Suppressor macrophage treated with lipopolysaccharide for 4 hours (primary cell): ENCODE measurements at places on chromosomes 2 and 18.
A peak's percentile ranks its signal among the peaks of the same experiment; 100 is the strongest.

- peak; percentile 90 for DNase-seq
Observed at GRCh38 chr2:85853499-85854165, 35.2 kb downstream of the ST3GAL5 start.

- DNase-seq = peak; percentile 98
Observed at GRCh38 chr2:60515721-60516226, 37.7 kb downstream of the BCL11A start.

- peak; percentile 35 for DNase-seq
Observed at GRCh38 chr2:42342061-42342794, 18.8 kb downstream of the COX7A2L start.

- peak; percentile 34 for DNase-seq
Observed at GRCh38 chr2:69122271-69122670, 109.3 kb downstream of the ANTXR1 start.

DNA sequence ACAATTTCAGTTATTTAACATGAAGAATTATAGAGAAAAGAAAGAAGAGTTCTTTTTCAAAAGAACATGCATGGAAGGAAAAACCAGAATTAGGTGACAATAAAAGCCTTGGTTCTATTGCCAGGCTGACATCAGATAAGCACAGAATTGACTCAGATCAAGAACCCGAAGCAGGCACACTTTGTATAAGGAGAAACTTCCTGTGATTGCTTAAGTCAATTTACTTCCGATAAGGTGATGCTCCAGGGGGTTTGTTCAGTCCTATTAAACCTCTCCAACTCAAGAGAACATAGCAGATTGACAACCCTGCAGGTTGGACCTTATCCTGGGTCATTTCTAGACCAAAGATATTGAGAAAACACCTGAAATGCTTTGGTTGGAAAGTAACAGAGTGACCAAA is 31.4 kb downstream of the GAREM1 start:
- no peak for DNase-seq

DNA sequence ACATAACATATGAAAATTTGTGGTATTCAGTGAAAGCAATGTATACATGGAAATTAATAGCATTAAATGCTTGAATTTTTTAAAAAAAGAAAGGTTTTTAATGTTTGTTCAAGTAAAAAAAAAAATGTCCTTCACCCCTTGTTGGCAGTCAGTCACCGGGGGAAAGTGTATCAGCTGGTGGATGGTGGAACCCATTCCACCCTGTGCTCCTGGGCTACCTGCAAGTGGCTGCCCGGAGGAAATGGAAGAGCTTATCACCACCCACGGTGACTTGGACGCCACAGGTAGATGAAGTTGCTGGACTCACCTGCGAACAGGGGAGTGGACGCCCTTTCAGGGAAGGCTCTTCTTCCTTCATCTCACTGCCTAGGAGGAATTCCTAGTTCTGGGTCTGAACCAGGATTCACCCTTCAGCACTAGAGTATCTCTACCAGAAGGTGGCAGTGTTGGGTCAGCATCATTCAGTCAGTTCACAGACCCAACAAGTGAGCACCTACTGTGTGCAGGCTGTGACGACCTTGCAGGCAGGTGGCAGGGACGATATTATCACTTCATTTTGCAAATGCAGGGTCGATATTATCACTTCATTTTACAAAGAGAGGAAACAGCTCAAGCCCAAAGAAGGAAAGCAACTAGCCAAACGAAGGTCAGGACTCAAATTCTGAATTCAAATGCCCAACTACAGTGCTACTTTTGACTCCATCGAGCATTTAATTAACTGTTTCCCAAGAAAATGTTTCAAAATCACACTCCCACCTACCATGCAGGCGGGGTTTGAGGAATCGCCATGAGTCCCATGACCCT is 35.8 kb downstream of the CIB4 start:
- DNase-seq = peak; percentile 69

DNA sequence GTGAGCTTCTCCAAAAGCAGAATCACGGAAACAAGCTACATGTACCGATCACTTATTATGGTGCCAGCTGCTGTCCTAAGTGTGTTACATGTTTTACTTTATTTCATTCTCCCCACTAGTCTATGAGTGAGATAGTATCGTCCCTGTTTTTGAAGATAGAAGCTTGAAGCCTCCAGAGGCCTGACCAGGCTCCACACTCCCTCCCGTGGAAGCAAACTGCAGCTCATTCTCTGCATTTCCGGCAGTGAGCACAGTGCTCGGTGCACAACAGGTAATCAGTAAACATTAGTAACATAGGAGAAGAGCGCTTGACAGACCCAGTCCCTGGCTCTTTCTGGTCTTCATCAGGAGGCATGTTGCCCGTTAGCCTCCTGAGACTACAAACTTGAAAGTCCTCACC is 72.9 kb downstream of the ZBTB7C start:
- no peak for DNase-seq

DNA sequence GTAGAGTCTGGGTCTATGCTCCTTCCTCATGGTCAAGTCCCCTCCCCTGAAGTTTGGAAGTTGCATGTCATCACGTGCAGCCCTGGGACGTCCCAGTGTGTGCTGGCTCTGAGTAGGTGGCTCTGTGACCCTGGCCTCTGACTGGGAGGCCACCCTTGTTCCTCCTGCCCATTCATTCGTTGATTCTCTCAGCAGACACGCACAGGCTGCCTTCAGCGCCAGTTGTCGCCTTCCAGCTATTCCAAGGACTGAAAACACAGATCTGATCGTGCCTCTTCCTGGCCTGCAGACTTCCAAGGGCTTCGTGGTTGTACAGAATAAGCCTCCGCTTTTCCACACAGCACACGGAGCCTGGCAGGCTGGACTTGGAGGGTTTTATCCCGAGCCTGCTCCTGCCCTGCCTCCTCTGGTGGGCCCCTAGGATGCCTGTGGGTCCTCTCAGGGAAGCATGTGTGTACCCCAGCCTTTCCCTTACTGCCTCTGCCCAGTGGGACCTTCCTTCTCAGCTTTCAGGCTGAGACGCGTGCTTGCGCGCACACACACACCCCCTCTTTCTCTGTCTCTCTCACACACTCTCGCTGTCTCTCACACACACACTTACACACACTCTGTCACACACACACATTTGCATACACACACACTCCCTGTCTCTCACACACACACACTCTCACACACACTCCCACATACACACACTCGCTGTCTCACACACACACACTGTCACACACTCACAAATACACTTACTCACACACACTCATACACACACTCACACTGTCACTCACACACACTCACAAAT is 17.7 kb downstream of the SH3BP4 start:
- DNase-seq = no peak

DNA sequence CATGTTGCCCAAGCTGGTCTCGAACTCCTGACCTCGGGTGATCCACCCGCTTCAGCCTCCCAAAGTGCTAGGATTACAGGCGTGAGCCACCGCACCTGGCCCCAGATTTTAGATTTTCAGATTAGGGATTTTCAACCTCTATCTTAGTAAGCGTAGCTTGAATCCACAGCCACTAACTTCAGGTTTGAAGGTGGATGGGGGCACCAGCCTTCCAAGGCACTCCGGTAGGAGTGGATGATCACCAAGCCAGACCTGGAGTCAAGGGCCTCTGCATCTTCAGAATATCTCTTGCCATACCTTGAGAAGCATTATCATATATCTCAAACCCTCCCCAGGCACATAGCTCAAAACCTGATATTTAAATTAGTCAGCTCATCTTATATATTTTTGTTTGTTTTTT is 17.9 kb downstream of the GALM start:
- no peak for DNase-seq

- DNase-seq = peak; percentile 45
Observed at GRCh38 chr2:17878281-17879136, at the start of gene KCNS3. KCNS3 (plus strand) TSS chr2:17878667; CDS start chr2:17931009, 52,342 bp downstream.

GRCh38 chr18:31667185-31667584 is 17.2 kb downstream of the B4GALT6 start:
- DNase-seq = no peak

DNA sequence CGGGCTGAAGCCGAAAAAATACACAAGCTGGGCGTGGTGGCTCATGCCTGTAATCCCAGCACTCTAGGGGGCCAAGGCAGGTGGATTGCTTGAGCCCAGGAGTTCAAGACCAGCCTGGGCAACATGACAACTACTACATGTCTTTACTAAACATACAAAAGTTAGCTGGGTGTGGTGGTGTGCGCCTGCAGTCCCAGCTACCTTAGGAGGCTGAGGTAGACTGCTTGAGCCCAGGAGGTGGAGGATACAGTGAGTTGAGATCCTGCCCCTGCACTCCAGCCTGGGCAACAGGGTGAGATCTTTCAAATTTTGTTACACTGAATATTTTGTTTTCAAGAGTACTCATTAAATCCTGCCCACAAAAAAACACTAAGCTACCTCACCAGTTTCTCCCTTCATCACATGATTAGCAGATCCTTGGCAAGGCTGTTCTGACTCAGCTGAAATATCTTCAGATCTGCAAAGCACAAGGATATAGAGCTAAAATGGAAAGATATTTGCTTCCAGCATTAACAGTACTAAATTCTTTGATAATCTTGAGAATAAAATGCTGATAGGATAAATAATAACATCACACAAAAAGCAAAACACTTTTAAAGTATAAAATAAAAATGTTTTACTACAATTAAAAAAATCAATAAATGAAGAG is 28.2 kb upstream of the MCM6 start:
- DNase-seq = no peak

GRCh38 chr2:85437488-85438200 is 19.1 kb downstream of the SH2D6 start:
- peak; percentile 96 for DNase-seq

DNA sequence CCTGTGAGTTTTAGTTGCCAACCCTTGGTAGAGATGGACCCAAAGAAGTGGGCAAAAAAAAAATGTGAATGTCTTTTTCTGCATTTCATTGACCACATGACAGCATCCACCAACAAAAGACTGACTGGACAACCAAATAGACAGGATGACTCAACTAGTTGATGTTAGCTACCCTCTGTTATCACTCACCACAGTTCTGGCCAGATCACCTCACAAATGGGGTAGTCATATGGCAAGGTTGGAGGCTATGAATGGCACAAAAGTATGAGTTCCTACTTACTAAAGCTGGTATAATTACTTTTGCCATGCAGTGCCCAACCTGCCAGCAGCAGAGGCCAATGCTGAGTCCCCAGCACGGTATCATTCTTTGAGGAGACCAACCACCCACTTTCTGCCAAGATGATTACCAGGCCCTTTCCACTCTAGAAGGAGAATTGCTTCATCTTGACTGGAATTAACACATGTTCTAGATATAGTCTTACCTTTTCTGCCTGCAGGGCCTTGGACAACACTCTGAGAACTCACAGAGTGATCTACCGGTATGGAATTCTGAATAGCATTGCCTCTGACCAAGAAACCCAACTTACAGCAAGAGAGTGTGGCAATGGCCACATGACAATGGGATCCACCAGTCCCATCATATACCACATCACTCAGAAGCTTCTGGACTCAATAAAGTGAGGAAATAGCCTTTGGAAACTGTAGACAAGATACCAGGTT is 20.1 kb upstream of the TCF7L1 start:
- no peak for DNase-seq

DNA sequence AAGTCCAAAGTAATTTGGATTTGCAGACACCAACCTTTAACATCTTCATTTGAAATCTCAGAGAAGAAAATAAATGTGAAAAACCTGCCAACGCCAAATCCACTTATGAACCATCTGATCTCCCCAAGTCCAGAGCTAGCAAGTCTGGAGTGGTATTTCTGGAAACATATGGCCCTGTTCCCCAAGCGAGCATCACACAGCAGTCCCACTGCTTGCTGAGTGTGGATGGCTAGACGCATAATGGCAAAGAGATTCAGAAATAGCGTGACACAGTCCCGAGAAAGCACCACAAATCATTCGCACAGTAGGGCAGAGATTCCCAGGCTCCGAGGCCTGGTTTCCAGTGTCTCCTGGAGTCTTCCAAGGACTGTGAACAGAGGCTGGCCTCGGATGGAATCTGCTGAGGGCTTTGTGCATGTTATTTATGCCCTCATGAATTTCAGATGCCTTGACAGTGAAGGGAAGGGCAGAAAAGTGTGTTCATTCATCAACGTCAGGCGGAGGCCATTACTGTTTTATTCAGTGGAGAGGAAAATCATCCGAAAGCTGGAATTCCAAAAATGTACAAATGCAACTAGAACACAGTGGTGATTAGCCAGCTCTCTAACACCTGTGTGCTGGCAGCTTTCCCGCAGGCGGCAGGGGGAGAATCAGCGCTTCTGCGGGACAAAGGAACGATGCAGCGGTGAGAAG is 417.0 kb downstream of the EIPR1 start:
- no peak for DNase-seq

- DNase-seq = no peak
Observed at GRCh38 chr2:174553811-174554493, 43.7 kb downstream of the WIPF1 start.

DNA sequence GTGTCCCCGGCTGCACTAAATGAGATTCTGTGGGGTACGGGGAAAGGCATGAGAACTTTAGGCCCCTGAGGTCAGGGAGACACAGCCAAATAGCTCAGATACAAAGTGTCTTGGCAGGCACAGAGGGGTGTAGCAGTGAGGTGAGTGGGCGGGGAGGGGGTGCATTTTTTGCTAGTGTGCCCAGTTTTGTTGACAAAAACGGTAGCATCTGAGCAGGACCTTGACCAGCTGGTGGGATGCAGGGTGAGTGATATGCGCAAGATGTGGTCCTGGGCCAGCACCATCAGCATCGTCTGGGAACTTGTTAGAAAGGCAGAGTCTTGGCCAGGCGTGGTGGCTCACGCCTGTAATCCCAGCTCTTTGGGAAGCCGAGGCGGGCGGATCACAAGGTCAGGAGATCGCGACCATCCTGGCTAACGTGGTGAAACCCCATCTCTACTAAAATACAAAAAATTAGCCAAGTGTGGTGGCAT is 127.3 kb upstream of the LGALSL start:
- DNase-seq = no peak
